ENCODE measurements at places on chromosomes 4 and X. TPM values are rescaled to one million over a fixed set of nuclear protein-coding genes. Genes with fewer than 3 reads are reported as not detected.

GRCh38 chr4:88419874-88420273 is 37.0 kb upstream of the HERC5 start:
- H3K27ac ChIP-seq = no peak overlapping the region
- H3K36me3 ChIP-seq = no peaks in the 10 kb centered on the region
- no peak for DNase-seq
- no peaks in the 10 kb centered on the region for H3K4me1 ChIP-seq

GRCh38 chrX:22314211-22314610 is 41.5 kb downstream of the CBLL2 start:
- no peaks in the 10 kb centered on the region for H3K36me3 ChIP-seq
- H3K4me3 ChIP-seq = no peak overlapping the region
- H3K27me3 ChIP-seq = no peaks in the 10 kb centered on the region
- no peak for DNase-seq

The AVPR2 gene
- total RNA-seq = not detected

- H3K4me3 ChIP-seq = no peak overlapping the region
- DNase-seq = no peak
- no peaks in the 10 kb centered on the region for H3K36me3 ChIP-seq
- no peak overlapping the region for H3K27ac ChIP-seq
Measured at GRCh38 chr4:180423712-180424057, 1819.5 kb upstream of the TENM3 start.

DNA sequence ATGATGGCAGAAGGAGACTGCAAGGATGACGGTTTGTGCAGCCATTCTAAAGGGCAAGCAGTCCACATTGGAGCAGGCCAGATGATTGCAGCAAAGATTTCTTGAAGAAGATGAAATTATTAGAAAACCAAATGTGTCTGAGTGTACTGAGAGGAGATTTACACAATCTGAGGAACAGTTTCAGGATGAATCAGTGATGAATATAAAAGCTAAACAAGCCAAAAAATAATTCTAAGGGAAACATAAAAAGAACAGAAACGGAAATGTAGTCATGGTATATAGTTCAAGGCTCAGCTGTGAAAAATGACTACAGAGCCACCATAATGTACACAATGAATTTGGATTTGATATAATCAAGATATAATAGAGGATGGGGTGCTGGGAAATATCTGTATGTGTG is 168.5 kb downstream of the PDGFC start:
- DNase-seq = no peak
- no peaks in the 10 kb centered on the region for H3K36me3 ChIP-seq
- no peaks in the 10 kb centered on the region for H3K4me1 ChIP-seq
- H3K27me3 ChIP-seq = no peaks in the 10 kb centered on the region
- no peak overlapping the region for H3K27ac ChIP-seq

GRCh38 chrX:18290200-18290599 is 64.3 kb downstream of the SCML2 start:
- H3K4me3 ChIP-seq = no peak overlapping the region
- no peak overlapping the region for H3K27ac ChIP-seq
- no peaks in the 10 kb centered on the region for H3K27me3 ChIP-seq
- DNase-seq = no peak
- H3K36me3 ChIP-seq = no peaks in the 10 kb centered on the region
- H3K4me1 ChIP-seq = no peaks in the 10 kb centered on the region

DNA sequence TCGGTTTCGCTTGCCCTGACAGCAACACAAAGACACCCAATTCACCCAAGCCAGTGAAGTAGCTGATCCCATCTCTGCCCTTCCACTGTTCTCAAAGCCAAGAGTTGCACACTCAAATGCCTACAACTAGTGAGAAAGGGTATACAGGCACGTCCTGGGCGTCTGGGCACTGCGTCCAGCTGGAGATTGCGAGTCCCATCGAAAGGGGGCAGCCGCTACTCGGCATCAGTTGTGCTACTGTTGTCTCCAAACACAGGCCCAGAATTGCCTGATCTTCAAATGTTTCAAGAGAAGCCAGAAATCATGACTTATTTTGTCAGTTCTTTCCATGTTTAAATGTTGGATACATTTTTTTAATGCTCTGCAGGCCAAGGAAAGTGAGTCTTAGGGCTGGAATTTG is 487.8 kb downstream of the BCOR start:
- no peaks in the 10 kb centered on the region for H3K36me3 ChIP-seq
- H3K4me1 ChIP-seq = peaks cover 6% of the 10 kb centered on the region
- no peak overlapping the region for H3K27ac ChIP-seq
- no peak for DNase-seq
- H3K4me3 ChIP-seq = no peak overlapping the region
- H3K27me3 ChIP-seq = no peaks in the 10 kb centered on the region

DNA sequence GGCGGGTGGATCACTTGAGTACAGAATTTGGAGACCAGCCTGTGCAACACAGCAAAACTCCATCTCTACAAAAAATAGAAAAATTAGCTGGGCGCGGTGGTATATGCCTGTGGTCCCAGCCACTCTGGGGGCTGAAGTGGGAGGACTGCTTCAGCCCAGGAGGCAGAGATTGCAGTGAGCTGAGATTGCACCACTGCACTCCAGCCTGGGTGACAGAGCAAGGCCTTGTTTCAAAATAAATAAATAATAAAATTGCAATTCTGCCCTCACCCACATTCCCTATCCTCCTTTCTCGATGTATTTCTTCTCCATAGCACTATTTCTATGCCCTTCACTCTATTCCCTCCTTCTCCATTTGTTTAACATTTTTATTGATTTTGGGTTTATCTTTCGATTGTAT is 8.7 kb upstream of the SLAIN2 start:
- peaks cover 9% of the 10 kb centered on the region for H3K4me1 ChIP-seq
- H3K36me3 ChIP-seq = no peaks in the 10 kb centered on the region
- H3K27ac ChIP-seq = no peak overlapping the region
- no peaks in the 10 kb centered on the region for H3K27me3 ChIP-seq
- DNase-seq = no peak

The DOK7 gene
- total RNA-seq = 0.37 TPM

The EGF gene
- not detected for total RNA-seq

All from stomach (tissue), 19 donors.